ENCODE measurements at places on chromosomes 2 and 18.
A peak's percentile ranks its signal among the peaks of the same experiment; 100 is the strongest.

- peaks cover 2% of the 10 kb centered on the region for H3K4me1 ChIP-seq
- H3K4me3 ChIP-seq: no peak overlapping the region
- no peak overlapping the region for H3K27ac ChIP-seq
Measured at GRCh38 chr2:39608686-39609441, 56.9 kb upstream of the TMEM178A start.

DNA sequence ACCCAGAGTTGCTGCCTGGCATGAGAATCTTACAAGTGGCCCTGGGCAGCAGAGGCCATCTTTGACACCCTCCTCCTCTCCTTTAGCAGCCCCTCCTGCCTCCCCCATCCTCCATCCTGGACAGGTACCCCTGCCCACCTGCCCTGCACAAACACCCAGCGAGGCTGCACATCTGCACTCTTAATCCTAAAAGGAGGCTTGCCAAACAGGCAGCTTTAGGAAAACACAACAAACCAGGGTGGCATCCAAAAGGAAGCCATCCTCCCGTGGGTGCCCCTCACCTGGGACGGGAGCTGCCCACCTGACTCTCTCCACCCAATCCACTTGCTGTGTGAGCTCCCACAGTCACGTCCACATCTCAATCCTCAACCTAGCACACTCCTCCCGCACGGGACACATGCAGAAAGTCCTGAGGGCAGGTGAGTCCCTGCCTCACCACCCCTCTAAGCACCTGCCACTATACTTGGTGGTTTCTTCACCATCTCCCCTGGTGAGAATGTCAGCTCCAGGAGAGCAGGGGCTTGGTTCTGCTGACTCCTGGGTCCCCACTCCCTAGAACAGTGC lies 5.8 kb downstream of the BIN1 start:
- H3K27ac ChIP-seq: no peak overlapping the region
- no peak overlapping the region for H3K4me3 ChIP-seq
- H3K4me1 ChIP-seq: peaks cover 19% of the 10 kb centered on the region
- H3K36me3 ChIP-seq: no peaks in the 10 kb centered on the region
- no peaks in the 10 kb centered on the region for H3K27me3 ChIP-seq
- DNase-seq: no peak

GRCh38 chr2:237581751-237582746 lies 8.5 kb downstream of the RAB17 start:
- peak; percentile 71 for DNase-seq
- H3K4me3 ChIP-seq: no peak overlapping the region
- H3K36me3 ChIP-seq: no peaks in the 10 kb centered on the region
- peaks cover 4% of the 10 kb centered on the region for H3K27me3 ChIP-seq
- H3K27ac ChIP-seq: no peak overlapping the region

- DNase-seq: peak; percentile 98
- H3K4me3 ChIP-seq: peak overlapping the region; percentile 2
- peaks cover 41% of the 10 kb centered on the region for H3K4me1 ChIP-seq
- no peaks in the 10 kb centered on the region for H3K36me3 ChIP-seq
Measured at GRCh38 chr2:109318150-109318948, 189.3 kb downstream of the SH3RF3 start.

DNA sequence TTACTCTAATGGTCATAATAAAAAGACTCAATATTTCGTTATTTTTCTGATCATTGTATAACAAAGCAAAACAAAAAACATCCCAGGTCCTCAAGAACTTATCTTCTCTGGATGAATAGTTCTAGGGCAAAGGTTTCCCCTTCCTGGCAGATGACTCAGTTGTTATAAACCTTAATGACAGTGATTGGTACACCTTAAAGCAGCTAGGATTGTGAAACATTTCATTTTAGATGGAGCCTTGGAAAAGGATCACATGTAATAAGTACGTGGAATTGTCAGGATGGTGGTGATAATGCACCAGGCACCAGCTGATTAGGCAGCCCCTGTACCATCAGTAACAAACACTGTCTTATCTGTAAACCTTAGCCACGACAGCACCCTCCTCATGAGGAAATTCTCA lies 47.2 kb downstream of the MEP1B start:
- H3K4me1 ChIP-seq: no peaks in the 10 kb centered on the region
- no peaks in the 10 kb centered on the region for H3K27me3 ChIP-seq
- DNase-seq: no peak
- no peaks in the 10 kb centered on the region for H3K36me3 ChIP-seq
- no peak overlapping the region for H3K27ac ChIP-seq

GRCh38 chr2:239146011-239146641 lies 254.7 kb downstream of the HDAC4 start:
- H3K36me3 ChIP-seq: peaks cover 62% of the 10 kb centered on the region
- no peaks in the 10 kb centered on the region for H3K4me1 ChIP-seq
- no peak for DNase-seq
- H3K27ac ChIP-seq: no peak overlapping the region
- no peaks in the 10 kb centered on the region for H3K27me3 ChIP-seq

DNA sequence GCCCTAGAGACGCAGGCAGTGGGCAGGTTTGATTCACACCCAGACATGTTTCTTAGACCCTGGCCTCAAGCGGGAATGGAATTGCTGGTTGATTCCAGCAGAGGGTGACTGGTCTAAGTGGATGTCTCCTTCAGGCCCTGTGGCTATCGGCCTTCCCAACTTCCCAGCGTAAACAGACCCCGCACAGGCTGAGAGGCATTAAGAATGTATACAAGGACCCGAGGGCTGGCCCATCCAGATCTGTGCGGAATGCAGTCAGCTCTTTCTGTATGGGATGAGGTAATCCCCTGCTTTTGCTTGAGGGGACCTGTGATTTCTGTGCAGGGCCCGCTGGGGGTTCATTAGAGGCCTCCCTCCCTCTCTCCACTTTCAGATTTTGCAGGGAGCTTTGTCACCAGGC lies 6.5 kb downstream of the ACKR3 start:
- no peak overlapping the region for H3K4me3 ChIP-seq
- DNase-seq: no peak
- H3K27ac ChIP-seq: no peak overlapping the region

DNA sequence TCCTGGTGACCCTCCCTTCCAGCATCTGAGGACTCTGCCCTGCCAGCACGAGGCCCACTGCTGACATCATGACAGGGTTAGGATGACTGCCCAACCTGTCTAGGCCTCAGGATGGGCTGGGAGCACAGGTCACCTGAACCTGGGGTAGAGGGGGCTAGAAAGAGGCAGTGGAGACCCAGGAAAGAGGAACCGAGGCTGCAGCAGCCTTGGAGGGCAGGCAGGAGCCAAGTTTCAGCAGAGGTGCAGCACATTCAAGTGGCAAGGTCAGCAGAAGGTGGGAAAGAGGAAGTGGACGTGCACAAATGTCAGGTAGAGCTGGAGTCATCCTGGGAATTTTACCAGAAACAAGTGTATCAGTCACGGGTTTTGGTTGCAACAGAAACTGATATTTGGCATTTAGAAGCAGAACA lies 13.6 kb upstream of the RAB10 start:
- no peak for DNase-seq
- H3K27me3 ChIP-seq: peaks cover 2% of the 10 kb centered on the region
- no peaks in the 10 kb centered on the region for H3K36me3 ChIP-seq
- H3K27ac ChIP-seq: no peak overlapping the region

GRCh38 chr2:178491612-178492011 lies 11.4 kb downstream of the PLEKHA3 start:
- H3K27ac ChIP-seq: no peak overlapping the region
- H3K4me3 ChIP-seq: no peak overlapping the region
- no peaks in the 10 kb centered on the region for H3K27me3 ChIP-seq
- DNase-seq: no peak
- peaks cover 25% of the 10 kb centered on the region for H3K36me3 ChIP-seq
- H3K4me1 ChIP-seq: no peaks in the 10 kb centered on the region

GRCh38 chr2:47288864-47289263 lies 114.1 kb upstream of the MSH2 start:
- no peak overlapping the region for H3K27ac ChIP-seq
- H3K36me3 ChIP-seq: no peaks in the 10 kb centered on the region
- H3K4me3 ChIP-seq: no peak overlapping the region
- peak; percentile 94 for DNase-seq

GRCh38 chr2:72892506-72893173 lies 5.4 kb downstream of the SPR start:
- H3K4me1 ChIP-seq: peaks cover 3% of the 10 kb centered on the region
- DNase-seq: peak; percentile 70
- peaks cover 20% of the 10 kb centered on the region for H3K27me3 ChIP-seq
- no peak overlapping the region for H3K27ac ChIP-seq
- H3K4me3 ChIP-seq: no peak overlapping the region

DNA sequence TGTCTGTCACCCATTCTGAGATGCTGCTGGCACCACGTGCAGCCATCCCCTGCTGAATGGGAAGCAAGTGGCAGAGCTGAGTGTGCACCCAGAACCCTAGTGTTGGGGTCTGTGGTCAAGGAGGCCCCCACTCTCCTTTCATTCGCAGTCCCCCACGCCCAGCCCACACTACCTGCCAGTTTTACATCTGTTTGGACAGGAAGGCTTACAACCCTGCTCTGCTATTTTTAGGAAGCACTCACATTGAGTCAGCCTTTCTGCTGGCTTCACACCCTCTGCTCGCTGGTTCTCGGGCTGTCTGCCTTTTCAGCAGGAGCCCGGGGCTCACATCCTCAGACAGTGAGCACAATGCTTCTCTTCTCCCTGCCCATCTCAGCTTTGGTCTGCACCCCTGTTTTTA lies 10.7 kb upstream of the ADCY3 start:
- peaks cover 2% of the 10 kb centered on the region for H3K27me3 ChIP-seq
- DNase-seq: peak; percentile 46
- no peak overlapping the region for H3K27ac ChIP-seq

DNA sequence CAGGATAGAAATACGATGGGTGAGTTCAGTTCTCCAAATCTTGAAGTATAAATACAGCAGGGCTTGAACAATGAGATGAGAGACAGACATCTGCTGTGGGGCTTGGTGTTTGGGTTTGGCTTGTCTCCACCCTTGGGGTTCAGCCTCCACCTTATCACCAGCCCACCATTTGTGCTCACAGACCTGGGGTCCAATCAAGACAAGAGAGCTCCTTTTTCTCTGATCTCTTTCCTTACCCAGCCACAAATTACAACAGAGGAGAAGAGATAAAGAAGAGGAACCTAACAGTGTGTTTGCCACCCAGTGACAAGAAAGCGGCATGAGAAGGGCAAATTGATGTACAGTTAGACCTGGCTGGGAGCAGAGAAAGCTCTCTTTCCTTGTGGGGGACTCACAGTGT lies 204.5 kb upstream of the CXCR4 start:
- no peak overlapping the region for H3K27ac ChIP-seq
- no peak for DNase-seq
- no peaks in the 10 kb centered on the region for H3K4me1 ChIP-seq
- H3K27me3 ChIP-seq: no peaks in the 10 kb centered on the region
- no peak overlapping the region for H3K4me3 ChIP-seq

DNA sequence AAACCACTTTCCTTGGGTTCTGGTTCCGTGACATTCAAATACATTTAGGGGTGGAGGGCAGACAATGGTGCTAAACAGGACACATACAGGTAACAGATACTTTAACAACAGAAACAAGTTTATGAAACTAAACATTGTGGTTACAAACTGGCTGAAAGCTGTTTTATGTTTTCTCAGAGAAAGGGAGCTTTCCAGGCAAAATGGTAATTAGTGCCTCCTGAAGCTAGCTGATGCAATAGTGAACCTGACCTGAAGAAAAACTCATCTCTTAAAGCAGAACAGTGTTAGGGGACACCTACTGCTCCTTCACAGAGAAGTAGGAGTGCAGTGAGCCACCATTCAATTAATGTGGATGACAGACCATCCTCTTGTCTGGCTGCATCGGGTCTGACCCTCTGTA lies 138.9 kb downstream of the CCDC148 start:
- H3K4me3 ChIP-seq: no peak overlapping the region
- no peaks in the 10 kb centered on the region for H3K36me3 ChIP-seq
- H3K27me3 ChIP-seq: no peaks in the 10 kb centered on the region
- H3K4me1 ChIP-seq: no peaks in the 10 kb centered on the region
- no peak overlapping the region for H3K27ac ChIP-seq

- no peaks in the 10 kb centered on the region for H3K27me3 ChIP-seq
- no peak for DNase-seq
- H3K27ac ChIP-seq: no peak overlapping the region
Measured at GRCh38 chr2:58769864-58770234, 528.7 kb upstream of the FANCL start.

GRCh38 chr2:237192881-237193280 lies 107.2 kb downstream of the COPS8 start:
- no peak overlapping the region for H3K27ac ChIP-seq
- H3K27me3 ChIP-seq: no peaks in the 10 kb centered on the region
- no peak overlapping the region for H3K4me3 ChIP-seq
- no peak for DNase-seq

- DNase-seq: peak; percentile 53
- H3K4me3 ChIP-seq: no peak overlapping the region
- H3K27me3 ChIP-seq: no peaks in the 10 kb centered on the region
- peaks cover 9% of the 10 kb centered on the region for H3K36me3 ChIP-seq
- peaks cover 9% of the 10 kb centered on the region for H3K4me1 ChIP-seq
Measured at GRCh38 chr2:99448556-99448955, 41.3 kb downstream of the REV1 start.

Data from IMR-90 (cell line).